ENCODE measurements at places on chromosomes 1 and 21.

DNA sequence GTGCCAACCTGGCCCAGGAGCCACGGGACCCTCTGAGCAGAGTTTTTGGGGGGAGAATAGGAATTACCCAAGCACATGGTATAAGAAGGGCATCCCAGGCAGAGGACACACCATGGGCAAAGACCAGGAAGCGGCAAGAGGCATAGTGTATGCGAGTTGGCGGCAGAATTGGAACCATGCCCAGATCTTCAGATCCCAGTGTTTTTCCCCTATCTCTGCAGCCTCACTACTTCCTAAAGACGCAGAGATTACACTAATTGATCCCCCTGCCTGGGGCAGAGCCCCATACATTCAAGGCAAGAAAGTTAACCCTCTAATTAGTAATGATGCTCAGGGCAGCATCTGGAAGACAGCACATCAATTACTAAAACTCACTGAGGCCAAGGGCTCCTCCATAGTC lies 48.2 kb downstream of the SYT2 start:
- DNase-seq: no peak

DNA sequence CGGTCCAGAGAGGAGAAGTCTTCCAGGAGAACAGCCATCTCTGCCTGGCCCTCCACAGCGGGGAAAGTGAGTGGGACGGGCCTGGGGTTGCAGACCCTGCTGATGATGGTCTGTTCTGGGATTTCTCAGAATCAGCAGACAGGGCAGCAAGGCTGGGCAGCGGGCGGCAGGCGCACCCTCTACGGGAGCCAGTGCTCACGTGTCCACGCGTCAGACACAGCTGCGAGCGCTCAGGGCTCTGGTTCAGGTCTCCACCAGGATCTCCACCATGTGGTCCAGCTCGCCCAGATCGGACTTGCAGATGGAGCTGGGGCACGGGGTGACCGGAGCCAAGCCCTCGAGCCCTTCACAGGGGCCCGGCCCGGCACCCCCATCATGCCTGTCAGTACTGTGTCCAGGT lies 5.5 kb downstream of the CLCA4 start:
- DNase-seq: no peak

- no peak for DNase-seq
Measured at GRCh38 chr1:14676400-14676799, 77.9 kb downstream of the KAZN start.

- DNase-seq: no peak
Measured at GRCh38 chr1:41447995-41448770, 36.3 kb downstream of the EDN2 start.

DNA sequence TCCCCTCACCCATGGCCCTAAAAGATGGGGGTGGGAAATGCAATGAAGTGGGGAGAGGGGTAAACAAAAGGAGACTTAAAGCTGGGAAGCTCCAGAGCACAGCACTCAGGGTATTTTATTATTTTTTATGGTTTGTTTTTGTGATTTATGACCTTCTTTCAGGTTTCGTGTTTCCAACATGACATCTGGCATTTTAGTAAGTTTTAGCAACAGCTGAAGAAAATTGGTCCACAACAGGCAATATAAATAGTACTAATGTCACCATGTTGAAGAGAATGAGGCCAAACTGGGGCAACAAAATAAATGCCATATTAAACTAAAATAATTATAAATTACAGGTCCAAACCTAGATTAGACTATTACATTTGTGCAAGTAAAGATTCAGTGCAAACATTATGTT lies 56.3 kb downstream of the TBX15 start:
- no peak for DNase-seq

- DNase-seq: no peak
Measured at GRCh38 chr1:109937738-109938137, 27.1 kb downstream of the CSF1 start.

DNA sequence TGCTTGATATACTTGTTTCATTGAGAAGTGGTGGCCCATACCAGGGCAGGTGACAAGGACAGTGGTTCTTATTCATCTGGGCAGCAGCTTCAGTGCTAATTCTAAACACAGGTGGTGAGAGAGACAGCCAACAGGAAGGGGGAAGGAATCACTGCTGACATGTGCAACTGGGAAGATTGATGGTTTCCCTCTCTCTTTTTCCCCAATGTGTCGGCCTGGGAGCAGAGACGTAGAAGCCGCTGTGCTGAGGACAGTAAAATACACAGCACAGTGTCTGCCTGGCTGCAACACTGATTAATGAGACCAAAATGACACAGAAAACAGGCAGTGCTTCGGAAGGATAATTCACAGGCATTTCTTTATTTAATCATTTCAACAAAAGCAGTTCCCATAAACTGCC lies 48.8 kb downstream of the WARS2 start:
- DNase-seq: no peak
